ENCODE measurements at places on chromosomes 11 and 22.

DNA sequence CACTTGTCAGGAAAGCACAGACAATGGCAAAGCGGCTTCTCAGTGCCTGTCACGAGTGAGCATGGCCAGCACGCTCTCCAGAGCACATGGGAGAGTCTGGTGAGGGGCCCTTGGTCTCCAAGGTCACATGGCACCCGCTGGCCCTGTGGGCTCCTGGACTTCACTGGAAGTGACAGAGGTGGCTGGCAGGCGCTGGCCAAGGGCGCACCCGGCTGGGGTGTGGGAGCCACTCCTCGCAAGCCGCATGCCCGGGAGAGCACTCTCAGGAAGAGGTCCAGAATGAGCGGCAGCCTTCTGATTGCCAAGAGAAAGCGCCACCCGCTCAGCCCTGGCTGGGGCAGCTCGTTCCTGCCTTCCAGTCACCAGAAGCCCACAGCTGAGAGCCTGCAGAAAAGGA lies 17.1 kb upstream of the MOB2 start:
- no peak overlapping the region for H3K4me3 ChIP-seq
- no peaks in the 10 kb centered on the region for H3K27me3 ChIP-seq
- no peaks in the 10 kb centered on the region for H3K36me3 ChIP-seq
- peaks cover 86% of the 10 kb centered on the region for H3K4me1 ChIP-seq
- H3K27ac ChIP-seq = peak overlapping the region; percentile 29
- no peak for DNase-seq

DNA sequence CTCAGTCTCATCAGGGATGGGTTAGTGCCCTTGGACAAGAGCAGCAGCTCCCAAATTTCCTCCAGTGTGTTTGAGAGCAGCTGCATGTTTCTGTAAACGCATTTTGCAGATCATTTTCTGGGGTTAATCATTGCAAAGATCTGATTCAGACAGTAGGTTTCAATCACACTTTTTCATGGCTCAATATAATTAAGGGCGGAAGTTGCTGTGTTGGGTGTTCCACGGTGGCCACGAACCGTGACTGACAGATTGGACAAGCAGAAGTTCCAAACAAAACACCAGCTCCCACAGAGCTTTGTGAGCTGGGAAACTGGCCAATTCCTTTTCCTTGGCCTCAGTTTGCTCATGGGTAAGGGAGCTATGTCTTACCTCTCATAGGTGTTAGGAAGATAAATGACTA lies 8.4 kb upstream of the RASSF10 start:
- H3K36me3 ChIP-seq = no peaks in the 10 kb centered on the region
- peaks cover 7% of the 10 kb centered on the region for H3K27me3 ChIP-seq
- H3K4me1 ChIP-seq = no peaks in the 10 kb centered on the region
- no peak for DNase-seq
- no peak overlapping the region for H3K4me3 ChIP-seq

GRCh38 chr11:13126430-13126829 lies 117.3 kb downstream of the RASSF10 start:
- no peak for DNase-seq
- H3K36me3 ChIP-seq = no peaks in the 10 kb centered on the region
- H3K4me1 ChIP-seq = no peaks in the 10 kb centered on the region
- H3K27ac ChIP-seq = no peak overlapping the region
- no peak overlapping the region for H3K4me3 ChIP-seq

GRCh38 chr11:68750195-68751003 lies 921 bp downstream of the TESMIN start:
- peaks cover 30% of the 10 kb centered on the region for H3K36me3 ChIP-seq
- no peak for DNase-seq
- H3K4me1 ChIP-seq = peaks cover 18% of the 10 kb centered on the region
- H3K4me3 ChIP-seq = peak overlapping the region; percentile 47
- no peaks in the 10 kb centered on the region for H3K27me3 ChIP-seq

DNA sequence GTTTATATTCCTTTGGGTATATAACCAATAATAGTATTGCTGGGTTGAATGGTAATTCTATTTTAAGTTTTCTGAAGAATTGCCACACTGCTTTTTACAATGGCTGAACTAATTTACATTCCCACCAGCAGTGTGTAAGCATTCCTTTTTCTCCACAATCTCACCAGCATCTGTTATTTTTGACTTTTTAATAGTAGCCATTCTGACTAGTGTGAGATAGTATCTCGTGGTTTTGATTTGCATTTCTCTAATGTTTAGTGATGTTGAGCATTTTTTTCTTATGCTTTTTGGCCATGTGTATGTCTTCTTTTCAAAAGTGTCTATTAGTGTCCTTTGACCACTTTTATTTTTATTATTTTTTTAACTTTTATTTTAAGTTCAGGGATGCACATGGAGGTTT lies 275.3 kb downstream of the METTL15 start:
- no peak for DNase-seq
- no peaks in the 10 kb centered on the region for H3K4me1 ChIP-seq
- no peak overlapping the region for H3K4me3 ChIP-seq
- H3K36me3 ChIP-seq = no peaks in the 10 kb centered on the region
- H3K27ac ChIP-seq = no peak overlapping the region
- no peaks in the 10 kb centered on the region for H3K27me3 ChIP-seq

GRCh38 chr22:23970201-23970641 lies 3.5 kb downstream of the DDTL start:
- no peak for DNase-seq
- no peaks in the 10 kb centered on the region for H3K4me1 ChIP-seq
- H3K36me3 ChIP-seq = peaks cover 7% of the 10 kb centered on the region
- no peak overlapping the region for H3K27ac ChIP-seq

GRCh38 chr11:39542460-39542859 lies 1917.0 kb downstream of the LRRC4C start:
- H3K27me3 ChIP-seq = no peaks in the 10 kb centered on the region
- H3K4me3 ChIP-seq = no peak overlapping the region
- no peaks in the 10 kb centered on the region for H3K36me3 ChIP-seq

DNA sequence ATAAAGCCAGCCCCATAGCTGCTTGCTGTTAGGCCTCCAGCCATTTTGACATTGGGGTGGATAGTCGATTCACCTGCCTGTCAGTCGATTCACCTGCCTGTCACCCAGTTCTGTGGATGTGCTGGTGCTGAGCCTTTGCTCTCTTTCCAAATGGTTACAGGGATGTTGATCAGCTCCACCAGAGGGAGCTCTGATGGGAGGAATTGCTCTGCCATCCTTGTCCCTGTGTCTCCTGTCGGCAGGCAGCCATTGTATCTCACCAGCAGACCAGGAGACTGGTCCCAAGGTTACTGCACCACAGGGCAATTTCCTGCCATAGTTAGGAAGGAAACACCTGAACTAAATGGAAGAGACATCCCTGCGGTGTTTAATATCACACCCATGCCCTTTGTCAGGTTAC lies 6.1 kb downstream of the MPEG1 start:
- H3K36me3 ChIP-seq = no peaks in the 10 kb centered on the region
- peaks cover 22% of the 10 kb centered on the region for H3K4me1 ChIP-seq
- no peak for DNase-seq
- no peak overlapping the region for H3K27ac ChIP-seq
- H3K27me3 ChIP-seq = no peaks in the 10 kb centered on the region
- H3K4me3 ChIP-seq = no peak overlapping the region

DNA sequence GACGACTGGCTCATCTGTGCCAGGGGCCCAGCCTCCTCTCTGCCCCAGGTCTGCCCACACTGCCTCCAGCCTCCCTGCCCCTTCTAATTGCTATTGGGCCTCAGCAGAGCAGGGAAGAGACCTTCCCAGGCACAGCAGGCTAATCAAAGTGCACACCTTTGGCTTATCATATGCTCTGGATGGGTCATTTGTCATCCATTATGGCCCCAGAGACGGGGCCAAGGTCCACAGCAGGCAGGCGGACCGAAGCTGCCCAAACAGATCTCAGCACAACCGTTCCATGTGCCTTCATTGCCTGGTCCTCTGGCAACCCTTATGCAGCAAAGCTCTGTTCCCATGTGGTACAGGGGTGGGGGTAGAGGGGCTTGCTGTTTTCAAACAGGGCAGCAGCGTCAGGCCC lies 66.6 kb downstream of the TP53I11 start:
- H3K4me3 ChIP-seq = no peak overlapping the region
- H3K36me3 ChIP-seq = no peaks in the 10 kb centered on the region
- peaks cover 26% of the 10 kb centered on the region for H3K4me1 ChIP-seq
- peaks cover 19% of the 10 kb centered on the region for H3K27me3 ChIP-seq
- DNase-seq = no peak

DNA sequence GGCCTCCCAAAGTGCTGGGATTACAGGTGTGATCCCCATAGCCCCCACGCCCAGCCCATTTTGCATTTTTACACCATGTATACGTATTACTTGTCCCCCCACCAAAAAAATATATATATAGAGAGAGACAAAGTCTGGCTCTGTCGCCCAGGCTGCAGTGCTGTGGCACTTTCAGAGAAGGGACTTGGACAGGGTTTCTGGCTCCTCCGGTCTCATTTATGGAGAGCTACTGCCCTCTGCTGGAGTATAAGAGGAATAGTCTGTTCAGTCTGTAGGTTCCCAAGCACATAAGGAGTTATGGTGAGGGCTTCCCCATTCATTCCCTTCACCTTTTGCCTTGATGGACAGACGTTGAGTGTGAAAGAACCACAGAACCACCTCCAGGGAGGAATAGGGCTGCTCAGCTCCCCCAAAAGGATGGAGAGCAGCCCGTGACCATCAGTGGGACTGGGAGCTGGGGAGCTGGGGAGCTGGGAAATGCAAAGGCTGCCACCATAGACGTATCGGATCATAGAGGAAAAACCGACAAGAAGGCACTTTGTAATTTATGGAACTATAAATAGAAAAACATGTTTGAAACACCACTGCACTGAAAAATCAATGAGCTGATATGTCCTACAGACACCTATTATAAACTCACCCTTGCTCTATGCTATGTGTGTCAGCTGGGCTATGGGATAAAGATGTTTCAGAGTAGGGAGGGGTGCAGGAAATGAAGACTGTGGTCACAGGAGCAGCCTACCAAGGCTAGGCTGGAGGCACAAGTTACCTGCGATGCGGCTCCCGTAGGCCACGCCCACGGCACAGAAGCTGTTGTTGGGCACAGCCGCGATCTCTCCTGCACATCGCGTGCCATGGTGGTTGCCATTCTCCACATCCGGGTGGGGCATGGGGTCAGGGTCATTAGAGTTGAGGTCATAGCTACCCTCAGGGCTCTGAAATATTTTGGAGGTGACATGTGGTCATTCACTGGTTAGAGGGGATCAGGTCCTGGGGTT lies 5.2 kb downstream of the PCSK7 start:
- no peaks in the 10 kb centered on the region for H3K27me3 ChIP-seq
- H3K4me3 ChIP-seq = no peak overlapping the region
- no peak for DNase-seq
- H3K36me3 ChIP-seq = peaks cover 84% of the 10 kb centered on the region

GRCh38 chr22:38414009-38414395 lies 41.0 kb downstream of the KCNJ4 start:
- H3K27me3 ChIP-seq = no peaks in the 10 kb centered on the region
- H3K36me3 ChIP-seq = no peaks in the 10 kb centered on the region
- no peak overlapping the region for H3K4me3 ChIP-seq
- no peak overlapping the region for H3K27ac ChIP-seq
- H3K4me1 ChIP-seq = peaks cover 11% of the 10 kb centered on the region

- H3K36me3 ChIP-seq = no peaks in the 10 kb centered on the region
- H3K4me1 ChIP-seq = peaks cover 11% of the 10 kb centered on the region
- no peak for DNase-seq
- no peak overlapping the region for H3K4me3 ChIP-seq
Observed at GRCh38 chr11:35232891-35233330, 93.9 kb downstream of the CD44 start.

DNA sequence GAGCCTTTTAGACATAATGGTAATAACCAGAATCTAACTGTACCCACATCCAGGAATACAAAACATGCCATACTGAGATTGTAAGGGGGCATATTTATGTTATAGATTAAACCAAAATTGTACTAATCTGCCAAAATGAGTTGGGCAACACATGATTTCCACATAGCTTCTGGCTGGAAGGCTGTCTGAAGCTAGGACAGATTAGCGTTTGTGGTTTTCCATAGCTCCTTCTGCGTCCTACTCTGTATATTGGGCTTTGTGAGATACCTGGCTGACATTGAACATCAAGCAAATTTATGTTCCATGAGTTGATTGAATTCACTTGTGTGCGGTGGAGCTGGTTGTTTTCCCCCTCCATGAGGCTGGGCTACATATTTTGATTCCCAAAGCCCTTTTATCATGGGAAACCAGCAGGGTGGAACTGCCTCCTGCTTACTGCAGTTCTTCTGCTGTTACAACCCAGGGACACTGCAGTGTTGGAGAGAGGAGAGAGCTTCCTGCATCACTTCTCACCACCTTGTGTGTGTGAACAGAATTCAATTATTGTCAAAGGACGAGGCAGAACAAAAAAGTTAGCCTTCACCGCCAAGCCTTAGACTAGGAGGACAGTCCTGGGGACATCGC lies 114.9 kb downstream of the C11orf91 start:
- H3K36me3 ChIP-seq = no peaks in the 10 kb centered on the region
- H3K4me1 ChIP-seq = no peaks in the 10 kb centered on the region
- no peak overlapping the region for H3K4me3 ChIP-seq
- no peak overlapping the region for H3K27ac ChIP-seq
- H3K27me3 ChIP-seq = no peaks in the 10 kb centered on the region

DNA sequence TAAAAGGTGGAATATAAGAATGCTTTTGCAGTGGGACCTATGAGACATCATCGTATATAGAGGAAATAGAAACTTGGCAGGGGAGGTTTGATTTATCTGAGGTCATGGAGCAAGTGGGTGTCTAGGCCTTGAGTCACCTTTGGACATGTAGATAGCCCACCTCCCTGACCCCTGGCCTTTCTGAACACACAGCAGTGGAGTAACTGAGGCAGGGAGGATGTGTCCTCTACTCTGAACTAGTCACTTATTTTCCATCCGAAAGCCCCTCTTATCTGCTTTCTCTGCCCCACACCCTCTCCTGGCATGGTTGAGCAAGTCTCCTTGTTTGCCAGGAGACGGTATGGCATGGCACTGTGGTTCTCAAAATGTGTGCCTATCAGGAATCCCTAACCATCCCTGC lies 7.9 kb downstream of the CD82 start:
- no peak overlapping the region for H3K4me3 ChIP-seq
- no peak for DNase-seq
- H3K36me3 ChIP-seq = no peaks in the 10 kb centered on the region

GRCh38 chr11:75896843-75897419 lies 81.9 kb downstream of the UVRAG start:
- no peaks in the 10 kb centered on the region for H3K27me3 ChIP-seq
- DNase-seq = no peak
- peaks cover 14% of the 10 kb centered on the region for H3K36me3 ChIP-seq
- H3K4me3 ChIP-seq = no peak overlapping the region
- H3K4me1 ChIP-seq = no peaks in the 10 kb centered on the region
- H3K27ac ChIP-seq = no peak overlapping the region

DNA sequence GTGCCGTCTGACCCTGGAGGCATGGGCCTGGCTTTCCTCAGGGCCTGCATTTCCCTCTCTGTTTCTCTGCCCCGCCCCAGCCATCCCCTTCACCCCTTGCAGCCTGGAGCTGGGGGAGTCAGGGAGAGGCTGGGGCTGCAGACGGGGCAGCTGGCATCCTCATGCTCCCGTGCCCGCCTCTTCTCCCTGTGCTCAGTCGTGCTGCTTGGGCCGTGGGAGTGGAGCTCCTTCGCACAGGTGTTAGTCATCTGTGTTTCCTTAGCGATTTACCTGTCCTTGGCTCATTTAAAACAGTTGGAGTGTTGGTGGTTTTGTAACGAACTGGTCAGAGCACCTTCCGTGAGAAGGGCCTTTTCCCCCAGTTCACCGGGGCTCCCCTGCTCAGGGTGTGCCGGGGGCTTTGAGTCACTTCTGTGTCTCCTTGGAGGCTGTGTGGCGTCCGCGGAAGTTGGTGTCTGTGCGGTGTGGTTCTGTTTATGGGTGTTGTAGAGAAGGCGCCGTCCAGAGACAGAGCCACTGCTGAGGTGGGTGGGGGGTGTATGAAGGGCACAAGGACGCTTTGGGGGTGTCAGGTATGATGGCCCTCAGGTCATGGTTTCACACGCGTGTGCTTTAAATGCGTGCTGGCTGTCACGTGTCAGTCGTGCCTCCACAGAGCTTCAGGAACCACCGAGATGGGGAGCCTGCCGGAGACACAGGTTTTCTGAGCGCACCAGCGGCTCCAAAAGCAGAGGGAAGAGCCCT lies 19.5 kb downstream of the BRSK2 start:
- no peak overlapping the region for H3K27ac ChIP-seq
- no peaks in the 10 kb centered on the region for H3K4me1 ChIP-seq
- H3K36me3 ChIP-seq = no peaks in the 10 kb centered on the region
- no peaks in the 10 kb centered on the region for H3K27me3 ChIP-seq
